Right ventricle myocardium inferior (tissue), 1 donor: ENCODE measurements at places on chromosomes 3 and 15. TPM values are rescaled to one million over a fixed set of nuclear protein-coding genes. Genes with fewer than 3 reads are reported as not detected.

Gene BNC1
- 0.19 TPM for total RNA-seq

Gene TMCO5A
- not detected for total RNA-seq

Gene TNFSF10
- total RNA-seq = 15.7 TPM

Gene LINGO1
- 0.78 TPM for total RNA-seq

Gene HYAL2
- total RNA-seq = 39.0 TPM

Gene CCR3
- total RNA-seq = not detected

Gene C3orf85
- not detected for total RNA-seq

Gene FGF12
- total RNA-seq = 340 TPM
